ENCODE measurements at places on chromosomes 3 and 15.

DNA sequence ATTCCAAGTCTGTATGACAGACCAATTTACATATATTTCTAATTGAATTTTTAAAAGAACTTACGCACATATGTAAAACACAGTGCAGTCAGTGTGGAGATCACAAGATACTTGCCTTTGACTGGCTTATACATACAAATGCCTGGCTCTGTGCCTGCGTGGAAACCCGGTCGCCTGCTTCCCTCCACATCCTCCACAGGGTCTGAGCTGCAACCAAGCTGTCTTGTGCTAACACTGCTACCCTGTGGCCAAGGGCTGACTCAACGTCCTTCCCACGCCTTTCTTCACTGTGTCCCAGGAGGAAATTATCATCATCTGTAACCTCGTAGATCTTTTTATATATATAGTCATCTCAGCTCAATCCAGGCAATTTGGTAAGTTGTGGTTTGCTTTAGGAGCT is 117.0 kb downstream of the WNT7A start:
- no peak for DNase-seq

DNA sequence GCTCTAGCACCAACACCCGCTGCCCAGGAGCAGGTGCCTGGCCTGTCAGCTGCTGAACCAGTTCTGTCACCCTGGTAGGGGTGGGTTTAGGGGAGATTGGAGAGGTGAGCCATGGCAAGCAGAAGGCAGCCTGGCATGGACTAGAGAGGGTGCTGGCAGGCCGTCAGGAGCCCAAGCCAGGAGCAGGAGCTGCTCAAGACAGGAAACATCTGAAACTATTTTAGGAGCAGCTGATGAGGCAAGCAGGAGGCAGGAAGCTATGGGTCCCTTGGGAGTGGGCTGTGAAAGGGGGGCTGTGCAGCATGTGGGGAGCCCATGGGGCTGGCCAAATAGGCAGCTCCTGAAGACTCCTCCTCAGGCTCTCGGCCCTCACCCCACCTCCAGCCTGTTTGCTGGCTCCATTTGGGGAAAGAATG is 2.3 kb downstream of the INKA1 start:
- no peak for DNase-seq

- DNase-seq: no peak
These were observed 16.9 kb upstream of the C3orf38 start for GRCh38 chr3:88132894-88133293.

GRCh38 chr15:74382004-74382816 is 14.8 kb upstream of the CYP11A1 start:
- peak; percentile 77 for DNase-seq

GRCh38 chr3:71542521-71543370 is 40.8 kb downstream of the FOXP1 start:
- DNase-seq: no peak

Measured in stimulated activated CD4-positive, alpha-beta T cell treated with anti-CD3 and anti-CD28 coated beads, Interleukin-2, amount 100 ng/mL, for 48 hours (primary cell).